ENCODE measurements at places on chromosomes 4 and X. TPM values are rescaled to one million over a fixed set of nuclear protein-coding genes. Genes with fewer than 3 reads are reported as not detected.

The MAGEC2 gene
- 1.4 TPM for total RNA-seq

The ADAMTS3 gene
- total RNA-seq = 3.9 TPM

The IL2 gene
- not detected for total RNA-seq

The LIN54 gene
- 16.4 TPM for total RNA-seq

The HSD17B13 gene
- total RNA-seq = not detected

The CNGA1 gene
- total RNA-seq = 0.17 TPM

The NAA11 gene
- total RNA-seq = not detected

The CT45A2 gene
- total RNA-seq = 14.2 TPM

The SLC25A14 gene
- total RNA-seq = 8.4 TPM

The CA5B gene
- 1.6 TPM for total RNA-seq

The TXK gene
- total RNA-seq = 0.06 TPM

The MAGEA3 gene
- total RNA-seq = 247 TPM

The CITED1 gene
- not detected for total RNA-seq

The RHOXF2 gene
- not detected for total RNA-seq
